ENCODE measurements at places on chromosomes 7 and 10.

DNA sequence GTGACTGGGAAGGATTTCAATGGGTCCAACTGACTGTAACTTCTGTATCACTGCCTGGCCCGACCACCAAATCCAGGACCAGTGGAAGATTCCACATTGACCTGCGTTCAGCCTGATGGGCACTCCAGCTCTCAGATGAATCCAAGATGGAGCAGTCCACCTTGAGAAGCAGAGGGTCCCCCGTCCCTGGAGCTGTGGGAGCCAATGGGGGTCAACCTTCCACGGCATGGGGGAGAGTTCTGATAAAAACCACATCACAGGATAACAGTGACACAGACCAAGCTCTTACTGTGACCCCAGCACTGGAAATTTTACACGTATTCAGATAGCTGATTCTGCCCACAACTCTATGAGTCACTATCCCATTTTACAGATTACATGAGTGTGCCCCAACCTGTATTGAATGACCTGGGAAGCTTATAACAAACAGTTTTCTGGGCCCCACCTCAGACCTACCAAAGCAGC lies 11.2 kb downstream of the ZCCHC24 start:
- no peak for DNase-seq

DNA sequence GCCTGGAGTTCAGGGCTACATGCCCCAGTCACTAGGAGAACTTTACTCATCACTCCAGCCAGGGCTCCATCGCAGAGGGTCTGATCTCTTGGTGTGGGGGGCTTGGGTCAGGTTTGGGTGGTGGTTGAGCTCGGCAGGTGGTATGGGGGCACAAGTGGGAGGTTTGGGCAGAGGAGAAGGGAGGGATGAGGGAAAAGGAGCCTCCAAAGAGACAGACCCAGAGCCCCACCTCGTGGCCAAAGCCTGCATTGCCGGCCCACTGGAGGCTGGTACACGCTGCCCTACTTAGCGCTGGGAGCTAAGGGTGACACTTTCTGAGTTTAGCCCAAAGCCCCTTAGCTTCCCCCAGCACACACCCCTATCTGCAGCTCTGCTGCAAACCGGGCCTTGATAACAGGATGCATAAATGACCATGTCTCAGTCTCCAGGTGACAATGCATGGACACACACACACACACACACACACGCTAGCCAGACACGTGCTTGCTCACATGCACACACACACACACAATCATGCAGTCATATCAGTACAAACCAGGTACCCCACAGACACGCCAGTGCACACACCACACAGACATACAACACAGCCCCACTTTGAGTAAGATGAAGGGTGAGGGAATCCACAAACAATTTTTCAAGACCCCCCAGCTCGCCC lies 14.7 kb downstream of the LZTS2 start:
- DNase-seq, result peak; percentile 74

DNA sequence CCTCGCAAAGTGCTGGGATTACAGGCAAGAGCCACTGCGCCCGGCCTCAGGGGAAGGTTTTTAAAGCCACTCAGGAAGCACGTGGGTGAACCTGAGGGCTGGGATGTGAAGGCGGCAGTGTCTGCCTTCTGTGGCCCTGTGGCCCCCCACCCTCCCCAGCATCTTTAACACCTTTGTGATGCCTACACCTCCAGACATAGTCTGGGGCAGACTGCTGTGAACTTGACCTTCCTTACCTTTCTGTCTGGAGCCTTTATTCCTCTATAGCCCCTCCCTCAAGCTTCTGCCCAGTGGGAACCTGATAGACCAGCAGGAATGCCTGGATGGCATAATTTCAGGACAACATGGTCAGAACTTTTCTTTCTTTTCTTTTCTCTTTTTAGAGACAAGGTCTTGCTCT lies 550.2 kb downstream of the GALNT17 start:
- DNase-seq, result no peak

DNA sequence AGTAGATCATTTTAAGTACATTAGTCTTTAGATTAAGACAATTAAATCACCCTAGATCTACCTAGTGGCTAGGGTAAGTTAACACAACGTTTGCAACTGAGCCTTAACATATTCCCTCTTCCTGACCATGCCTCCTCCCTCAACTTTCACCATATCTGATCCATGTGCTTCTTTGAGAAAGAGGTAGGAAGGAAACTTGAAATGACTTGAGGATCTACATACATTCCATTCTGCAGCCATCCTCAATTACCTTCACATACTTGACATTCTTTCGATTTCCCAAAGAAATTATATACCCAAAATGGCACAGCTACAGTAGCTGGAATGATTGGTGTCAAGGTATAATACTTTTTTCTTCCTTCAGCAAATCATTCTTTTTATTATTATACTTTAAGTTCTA lies 12.9 kb upstream of the SEPTIN7 start:
- DNase-seq, result no peak

- DNase-seq, result no peak
These were observed 664.9 kb downstream of the SUGCT start for GRCh38 chr7:40799493-40800403.

GRCh38 chr10:112755446-112756234 lies 194.4 kb upstream of the TCF7L2 start:
- DNase-seq, result no peak

- peak; percentile 50 for DNase-seq
These were observed 156.3 kb downstream of the CCDC71L start for GRCh38 chr7:106504645-106505044.

DNA sequence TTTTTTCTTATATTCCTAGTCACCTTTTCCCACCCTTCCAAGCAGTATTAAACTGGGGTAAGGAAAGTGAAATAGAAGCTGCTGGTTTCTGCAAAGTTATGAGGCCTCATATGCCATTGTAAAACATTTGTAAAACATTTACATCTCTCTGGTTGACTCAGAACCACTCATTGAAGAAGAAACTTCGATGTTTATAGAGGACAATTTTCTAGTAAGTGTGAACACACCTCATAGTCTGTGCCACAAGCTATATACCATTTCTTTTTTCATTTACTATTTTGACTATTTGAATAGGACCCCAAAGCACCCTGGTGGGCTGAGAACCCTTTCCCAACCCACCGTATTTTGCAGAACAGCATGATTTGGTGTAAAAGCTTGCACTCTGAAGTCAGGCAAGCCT lies 12.9 kb upstream of the ITGB1 start:
- DNase-seq, result no peak

GRCh38 chr10:43305876-43306275 lies 39.0 kb upstream of the RASGEF1A start:
- no peak for DNase-seq

DNA sequence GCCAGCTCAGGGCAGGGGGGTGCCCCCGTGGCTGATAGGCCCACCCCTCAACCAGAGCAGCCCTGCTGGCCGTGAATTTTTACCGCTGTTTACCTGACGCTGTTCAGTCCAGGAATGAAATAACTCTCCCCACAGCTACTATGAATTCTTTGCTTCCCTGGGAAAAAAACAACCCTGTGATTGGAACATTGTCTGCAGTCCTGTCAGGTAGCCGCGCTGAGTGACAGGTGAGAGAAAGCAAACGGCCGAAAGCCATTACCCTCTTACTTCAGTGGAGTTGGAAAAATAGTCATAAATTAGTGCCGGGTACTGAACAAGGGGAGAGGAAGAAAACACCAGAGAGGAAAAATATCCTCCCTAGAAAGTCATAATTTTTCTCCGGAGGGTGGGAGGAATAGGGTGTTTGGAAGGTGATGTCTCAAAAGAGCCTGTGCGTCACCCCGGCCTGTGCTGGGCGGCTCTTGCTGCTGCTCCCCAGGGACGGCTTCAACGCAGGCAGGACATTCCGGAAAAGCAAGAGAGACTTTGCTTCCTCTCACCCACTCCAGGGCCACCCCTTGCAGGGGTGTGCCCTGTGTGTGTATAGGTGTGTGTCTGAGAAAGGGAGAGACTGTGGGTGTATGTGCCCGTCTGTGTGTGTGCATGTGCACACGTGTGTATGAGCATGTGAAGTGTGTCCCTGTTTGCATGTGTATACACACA lies 69.0 kb downstream of the CDH23 start:
- no peak for DNase-seq

DNA sequence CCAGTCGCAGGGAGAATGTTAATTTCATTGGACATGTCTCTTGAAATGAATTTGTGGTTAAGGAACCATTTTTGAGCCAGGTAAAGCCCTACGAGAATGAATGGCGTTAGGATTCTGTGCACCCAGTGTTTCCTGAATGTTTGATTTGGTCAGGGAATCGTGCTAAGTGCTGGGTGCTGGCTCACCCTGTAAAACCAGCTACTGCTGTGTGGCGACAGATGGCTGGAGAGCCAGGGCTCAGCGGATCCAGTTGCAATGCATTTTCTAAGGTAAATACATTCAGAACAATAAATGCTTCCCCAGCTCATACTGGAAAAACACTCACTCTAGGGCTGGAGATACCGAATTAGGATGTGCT lies 355.5 kb downstream of the GLRX3 start:
- no peak for DNase-seq

- no peak for DNase-seq
These were observed 16.0 kb upstream of the RSBN1L start for GRCh38 chr7:77680266-77680665.

DNA sequence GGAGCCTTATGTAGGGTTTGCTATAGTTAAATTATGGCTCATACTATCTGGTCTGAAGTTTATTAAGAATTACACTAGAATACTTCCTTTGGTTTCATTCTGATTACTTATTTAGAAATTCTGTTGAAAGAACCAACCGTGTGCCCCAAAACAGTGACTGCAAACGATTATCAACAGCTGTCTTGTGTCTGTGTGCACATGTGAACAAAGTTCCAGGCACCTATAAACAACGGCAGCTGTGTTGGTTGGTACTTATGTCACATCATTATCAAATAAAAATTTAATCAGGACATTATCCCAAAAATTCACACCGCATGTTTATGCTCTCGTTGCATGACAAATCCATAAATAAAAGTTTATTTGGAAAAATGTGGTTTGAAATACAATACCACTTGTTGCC lies 80.6 kb downstream of the USP6NL start:
- no peak for DNase-seq

DNA sequence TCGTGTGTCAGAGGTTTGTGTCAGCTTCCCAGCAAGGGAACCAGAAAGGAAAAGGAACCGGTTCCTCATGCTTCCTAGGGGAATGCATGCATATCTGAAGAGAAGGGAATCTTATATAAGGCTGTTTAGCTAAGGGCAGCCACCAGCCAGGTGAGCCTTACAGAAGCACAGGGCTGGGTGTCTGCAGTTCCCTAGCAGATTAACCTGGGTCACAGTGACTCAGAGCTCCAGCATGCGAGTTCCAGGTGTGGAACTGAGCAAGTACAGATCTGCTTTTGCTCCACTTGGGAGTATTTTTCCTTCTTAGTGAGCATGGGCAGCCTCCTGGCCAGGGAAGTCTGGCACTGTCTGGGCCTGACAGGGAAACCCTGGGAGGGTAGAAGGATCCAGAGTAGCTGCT lies 957 bp upstream of the ANKRD2 start:
- no peak for DNase-seq

DNA sequence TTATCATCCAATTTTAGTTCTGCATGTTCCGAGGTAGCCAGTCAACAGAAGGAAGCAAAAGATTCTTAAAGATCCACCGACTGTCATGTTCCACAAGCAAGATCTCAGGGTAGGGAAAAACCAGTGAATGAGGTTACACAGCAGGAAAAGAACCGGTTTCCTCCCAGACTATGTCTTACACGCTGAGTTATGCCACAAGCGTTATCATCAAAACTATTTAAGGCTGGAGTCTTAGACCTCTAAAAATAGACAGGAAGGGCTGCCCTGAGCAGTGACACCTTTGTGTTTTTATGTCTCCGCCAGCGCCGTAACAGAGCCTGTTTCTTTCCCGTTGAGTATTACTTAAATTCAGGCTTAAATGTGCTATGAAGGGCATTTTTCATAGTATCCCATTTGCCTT lies 48.3 kb downstream of the PROSER2 start:
- no peak for DNase-seq

- DNase-seq, result no peak
These were observed 4.6 kb downstream of the C7orf25 start for GRCh38 chr7:42907316-42907715.

DNA sequence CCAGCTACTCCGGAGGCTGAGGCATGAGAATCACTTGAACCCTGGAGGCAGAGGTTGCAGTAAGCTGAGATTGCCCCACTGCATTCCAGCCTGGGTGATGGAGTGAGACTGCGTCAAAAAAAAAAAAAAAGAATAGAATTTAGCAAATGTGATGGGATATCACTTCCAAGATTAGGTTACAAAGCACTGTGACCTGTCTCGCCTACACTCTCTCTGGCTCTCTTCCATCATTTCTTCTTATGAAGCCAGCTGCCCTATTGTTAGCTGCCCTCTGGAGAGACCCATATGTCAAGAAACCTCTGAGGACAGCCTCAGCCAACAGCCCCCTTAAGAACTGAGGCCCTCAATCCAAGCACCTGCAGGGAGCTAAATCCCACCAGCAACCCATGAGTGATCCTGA lies 28.2 kb downstream of the ARHGAP21 start:
- no peak for DNase-seq

- DNase-seq, result no peak
These were observed 21.2 kb upstream of the PITRM1 start for GRCh38 chr10:3193751-3194150.

- no peak for DNase-seq
These were observed 92.9 kb upstream of the ZNF804B start for GRCh38 chr7:88666626-88667025.

- DNase-seq, result no peak
These were observed 69.1 kb upstream of the MXI1 start for GRCh38 chr10:110138197-110138812.

DNA sequence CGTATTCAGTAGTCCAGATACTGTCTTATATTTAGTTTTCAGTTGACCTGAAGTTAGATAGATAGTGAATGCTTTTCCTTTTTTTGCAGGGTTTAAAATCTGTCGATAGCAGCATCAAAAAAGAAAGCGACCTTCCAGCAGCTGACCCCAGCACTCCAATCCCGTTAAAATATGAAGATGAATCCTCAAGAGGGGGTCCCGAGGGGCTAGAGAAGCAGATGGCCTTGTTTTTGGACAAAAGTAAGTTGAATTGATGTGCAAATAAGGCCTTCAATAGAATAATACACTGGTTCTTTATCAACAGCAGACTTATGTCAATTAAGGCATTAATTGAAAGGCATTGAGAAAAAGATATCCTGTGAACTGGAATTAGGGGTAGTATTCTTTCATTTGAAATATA lies 18.7 kb downstream of the EDRF1 start:
- DNase-seq, result no peak

DNA sequence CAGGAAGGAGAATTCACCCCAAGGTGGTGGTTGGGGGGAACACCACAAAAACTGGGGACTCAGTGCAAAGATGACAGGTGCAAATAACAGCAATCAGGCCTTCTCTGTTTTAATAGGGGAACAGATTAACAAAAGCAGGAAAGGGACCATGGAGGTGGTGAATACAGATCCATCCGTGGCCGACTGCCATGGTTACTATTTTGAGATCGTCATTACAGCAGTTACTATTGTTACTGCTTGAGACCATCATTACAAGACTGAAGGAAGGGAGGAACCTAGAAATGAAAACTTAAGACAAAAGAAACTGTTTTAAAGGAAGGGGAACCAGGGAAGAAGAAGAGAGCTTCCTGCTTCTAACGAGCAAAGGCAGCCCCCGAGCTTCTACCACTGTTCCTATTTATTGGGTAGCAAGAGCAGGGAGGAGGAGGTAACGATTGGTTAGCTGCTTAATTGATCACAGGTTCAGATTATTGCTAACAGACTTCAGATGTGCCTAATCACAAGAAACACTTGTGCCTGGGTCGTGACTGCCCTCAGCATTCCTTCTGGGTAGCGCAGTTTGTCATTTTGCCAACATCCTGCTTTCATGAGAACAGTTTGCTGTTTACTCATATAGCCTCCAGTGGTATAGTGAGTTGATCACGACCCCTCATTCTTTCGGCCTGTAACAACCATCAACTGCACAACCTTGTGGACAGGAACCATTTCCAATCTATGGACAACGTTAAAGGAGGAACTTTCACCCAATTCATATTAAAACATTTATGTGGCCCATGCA lies 216.3 kb downstream of the CHCHD3 start:
- DNase-seq, result no peak
